ENCODE measurements at places on chromosomes 1 and 21.
A peak's percentile ranks its signal among the peaks of the same experiment; 100 is the strongest.

- DNase-seq: no peak
Observed at GRCh38 chr1:50038237-50038809, 14.6 kb upstream of the AGBL4 start.

- no peak for DNase-seq
Observed at GRCh38 chr1:212301580-212301979, 16.4 kb downstream of the PPP2R5A start.

DNA sequence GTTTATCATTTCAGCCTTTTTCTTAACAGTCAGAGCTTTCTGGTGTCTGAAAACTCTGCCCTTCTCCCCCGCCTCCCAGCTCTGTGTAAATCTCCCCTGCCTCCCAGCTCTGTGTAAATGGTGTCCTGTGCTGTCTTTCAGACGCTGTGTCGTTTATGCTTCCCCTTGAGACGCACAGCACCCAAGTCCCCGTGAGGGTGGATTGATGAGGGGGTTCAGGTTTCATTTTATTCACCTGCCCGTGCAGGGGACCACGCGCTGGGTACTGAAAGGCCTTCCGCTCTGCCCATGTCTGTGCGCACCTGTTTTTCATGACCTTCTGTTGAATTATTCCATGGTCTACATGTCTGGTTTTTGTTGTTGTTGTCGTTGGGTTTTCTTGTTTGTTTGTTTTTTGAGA, 108.2 kb upstream of the COL6A1 start:
- DNase-seq: no peak

- DNase-seq: no peak
Observed at GRCh38 chr1:234467821-234468220, 11.2 kb downstream of the TARBP1 start.

GRCh38 chr1:85801520-85801919, 93.3 kb upstream of the ZNHIT6 start:
- DNase-seq: peak; percentile 9
